ENCODE measurements at places on chromosomes 6 and 20. TPM values are rescaled to one million over a fixed set of nuclear protein-coding genes. Genes with fewer than 3 reads are reported as not detected.

DNA sequence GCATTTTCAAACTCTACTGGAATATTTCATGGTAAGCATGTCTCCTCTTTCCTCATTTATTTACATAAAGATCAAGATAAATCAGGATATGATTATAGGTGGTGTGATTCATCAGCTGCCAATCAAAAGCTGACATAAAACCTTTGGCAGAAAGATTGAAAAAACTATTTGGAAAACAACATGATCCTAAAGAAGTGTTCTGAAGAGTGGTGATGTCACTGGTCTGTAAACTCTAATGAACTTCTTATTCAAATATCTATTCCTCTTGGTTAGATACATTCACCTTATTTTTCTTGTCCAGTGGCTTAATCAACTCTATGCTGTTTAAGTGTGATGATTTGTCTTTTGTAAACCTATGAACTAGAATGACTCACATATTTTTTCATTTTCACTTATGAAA is 535.5 kb upstream of the CITED2 start:
- no peaks in the 10 kb centered on the region for H3K27me3 ChIP-seq
- H3K36me3 ChIP-seq: no peaks in the 10 kb centered on the region
- H3K27ac ChIP-seq: no peak overlapping the region
- DNase-seq: no peak
- no peaks in the 10 kb centered on the region for H3K4me1 ChIP-seq
- no peak overlapping the region for H3K4me3 ChIP-seq

- H3K4me3 ChIP-seq: peak overlapping the region; percentile 14
- H3K27me3 ChIP-seq: peaks cover 17% of the 10 kb centered on the region
- peak overlapping the region; percentile 71 for H3K27ac ChIP-seq
- peaks cover 25% of the 10 kb centered on the region for H3K4me1 ChIP-seq
Observed at GRCh38 chr20:5715071-5715841, 34.9 kb upstream of the SHLD1 start.

DNA sequence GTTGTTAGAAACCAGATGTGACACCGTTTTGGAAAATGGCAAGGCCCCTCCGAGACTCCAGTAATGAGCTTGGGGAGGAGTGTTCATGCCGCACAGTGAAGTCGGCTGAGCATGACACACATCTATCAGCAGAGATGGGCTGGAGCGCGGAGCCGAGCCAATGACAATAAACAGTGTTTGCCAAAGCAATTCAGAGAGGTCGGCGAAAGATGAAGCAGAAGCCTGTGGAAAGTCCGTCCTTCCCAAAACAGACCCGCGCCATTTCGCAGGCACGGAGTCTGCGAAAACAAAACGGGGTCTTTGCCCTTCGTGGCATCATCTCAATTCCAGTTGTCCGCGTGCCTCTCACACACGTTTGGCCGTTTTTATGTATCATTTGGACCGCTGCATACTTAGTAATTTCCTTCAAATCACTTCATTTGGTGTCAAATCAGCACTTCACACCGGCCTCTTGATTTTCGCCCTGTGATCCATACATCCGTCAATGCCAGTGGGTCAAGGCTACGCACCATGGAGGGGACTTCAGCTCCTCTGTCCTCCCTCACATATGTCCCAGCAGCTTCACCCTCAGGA is 71.3 kb downstream of the SULF2 start:
- peaks cover 44% of the 10 kb centered on the region for H3K27me3 ChIP-seq
- no peak overlapping the region for H3K4me3 ChIP-seq
- peaks cover 3% of the 10 kb centered on the region for H3K4me1 ChIP-seq

GRCh38 chr6:168072730-168073129 is 6.3 kb downstream of the FRMD1 start:
- no peaks in the 10 kb centered on the region for H3K36me3 ChIP-seq
- H3K4me1 ChIP-seq: no peaks in the 10 kb centered on the region
- H3K27ac ChIP-seq: no peak overlapping the region
- no peak overlapping the region for H3K4me3 ChIP-seq

DNA sequence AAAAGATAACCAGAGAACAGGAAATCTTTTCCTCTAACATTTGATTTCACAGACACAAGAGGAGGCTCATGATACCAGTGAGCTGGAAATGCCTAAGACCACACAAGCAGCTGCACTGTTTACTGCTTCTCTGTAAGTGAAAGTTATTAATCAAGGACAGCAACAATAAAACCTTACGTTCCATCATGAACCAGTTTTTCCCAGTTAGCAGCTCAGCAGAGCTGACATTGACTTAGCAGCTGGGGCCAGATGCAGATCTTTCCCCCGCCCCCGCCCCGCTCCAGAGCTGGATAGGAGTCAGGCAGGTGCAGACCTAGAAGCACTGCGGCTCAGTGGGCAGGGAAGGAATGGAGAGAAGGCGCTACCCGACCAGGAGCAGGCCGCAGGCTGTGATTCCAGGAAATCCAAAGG is 275.2 kb downstream of the GMDS start:
- H3K4me3 ChIP-seq: no peak overlapping the region
- DNase-seq: no peak
- H3K4me1 ChIP-seq: peaks cover 9% of the 10 kb centered on the region
- no peak overlapping the region for H3K27ac ChIP-seq
- peaks cover 3% of the 10 kb centered on the region for H3K36me3 ChIP-seq

DNA sequence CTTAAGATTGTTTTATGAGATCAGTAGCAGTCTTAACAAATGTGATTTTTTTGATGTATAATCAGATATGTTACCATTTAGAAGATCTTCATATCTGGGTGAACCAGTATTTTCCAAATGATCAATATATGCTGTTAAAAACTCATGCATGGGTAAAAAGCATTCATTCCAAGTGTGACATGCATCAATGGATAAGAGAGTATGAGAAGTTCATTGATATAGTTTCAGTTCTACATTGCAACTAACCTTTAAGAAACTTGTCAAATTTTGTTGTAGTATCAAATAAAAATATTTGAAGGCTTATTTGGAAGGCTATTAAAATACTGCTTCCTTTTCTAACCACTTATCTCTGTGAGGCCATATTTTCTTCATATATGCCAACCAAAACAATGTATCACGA is 117.7 kb downstream of the FIG4 start:
- peaks cover 31% of the 10 kb centered on the region for H3K4me1 ChIP-seq
- H3K36me3 ChIP-seq: peaks cover 22% of the 10 kb centered on the region
- H3K4me3 ChIP-seq: peak overlapping the region; percentile 3
- H3K27ac ChIP-seq: no peak overlapping the region

DNA sequence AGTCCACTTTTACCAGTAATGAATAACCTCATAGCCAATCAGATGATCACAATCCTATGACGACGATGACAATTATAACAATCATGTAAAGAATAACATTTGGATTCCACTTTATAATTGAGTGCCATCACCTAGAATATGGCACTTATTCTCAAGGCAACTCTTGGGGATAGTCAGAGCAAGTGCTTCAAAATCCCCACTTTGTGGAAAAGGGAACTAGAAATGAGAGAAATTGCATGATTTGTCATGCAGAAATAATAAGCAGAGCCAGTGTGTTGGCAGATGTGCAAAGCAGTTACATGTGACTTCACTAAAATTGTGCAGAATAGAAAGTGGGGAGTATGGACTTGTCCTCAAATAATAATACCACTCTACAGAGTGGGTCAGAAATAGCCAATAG is 41.3 kb downstream of the FRK start:
- H3K27me3 ChIP-seq: peaks cover 3% of the 10 kb centered on the region
- H3K4me1 ChIP-seq: peaks cover 42% of the 10 kb centered on the region
- DNase-seq: peak; percentile 62
- H3K36me3 ChIP-seq: no peaks in the 10 kb centered on the region

DNA sequence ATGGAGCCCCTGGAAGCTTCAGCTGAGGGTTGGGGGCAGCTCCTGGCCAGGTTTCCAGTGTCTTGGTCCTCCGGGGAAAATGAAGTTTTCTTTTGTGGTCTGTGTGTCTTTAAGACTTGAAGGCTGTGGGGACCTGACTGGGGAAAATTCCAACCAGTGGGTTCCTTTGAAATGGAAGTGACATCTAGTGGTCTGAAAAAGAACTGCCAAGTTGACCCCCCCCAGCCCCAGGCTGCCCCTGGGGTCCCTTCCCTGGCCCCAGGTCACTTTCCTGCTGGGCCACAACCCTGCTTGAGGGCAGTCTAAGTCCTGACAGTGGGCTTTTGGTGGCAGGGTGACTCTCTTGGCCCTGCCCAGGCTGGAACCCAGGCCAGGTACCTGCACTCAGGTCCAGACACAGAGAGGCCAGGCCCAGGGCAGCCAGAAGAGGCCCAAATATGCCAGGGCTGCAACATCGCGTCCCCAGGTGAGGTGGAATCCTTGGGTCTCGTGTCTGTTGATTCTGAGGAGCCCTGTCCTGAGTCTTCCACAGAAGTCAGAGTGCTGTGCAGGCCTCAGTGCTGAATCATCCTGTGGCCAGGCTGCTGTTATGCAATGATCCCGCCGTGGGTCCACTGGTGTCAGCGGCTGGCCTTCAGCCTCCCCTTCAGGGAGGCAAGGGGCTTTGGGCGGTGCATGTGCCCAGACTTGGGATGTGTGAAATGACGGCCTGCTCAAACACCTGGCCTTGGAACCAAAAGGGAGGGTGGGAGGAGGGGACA is 68.4 kb downstream of the VEGFA start:
- no peak overlapping the region for H3K4me3 ChIP-seq
- H3K4me1 ChIP-seq: no peaks in the 10 kb centered on the region
- peaks cover 12% of the 10 kb centered on the region for H3K27me3 ChIP-seq
- H3K27ac ChIP-seq: peak overlapping the region; percentile 18
- H3K36me3 ChIP-seq: no peaks in the 10 kb centered on the region

HMGCLL1 gene
- not detected for polyA plus RNA-seq

ADAM33 gene
- not detected for polyA plus RNA-seq

TOX2 gene
- 0.17 TPM for polyA plus RNA-seq

C20orf202 gene
- polyA plus RNA-seq: not detected

MOCS1 gene
- 2.6 TPM for polyA plus RNA-seq
